ENCODE measurements at places on chromosomes 3 and 15.

DNA sequence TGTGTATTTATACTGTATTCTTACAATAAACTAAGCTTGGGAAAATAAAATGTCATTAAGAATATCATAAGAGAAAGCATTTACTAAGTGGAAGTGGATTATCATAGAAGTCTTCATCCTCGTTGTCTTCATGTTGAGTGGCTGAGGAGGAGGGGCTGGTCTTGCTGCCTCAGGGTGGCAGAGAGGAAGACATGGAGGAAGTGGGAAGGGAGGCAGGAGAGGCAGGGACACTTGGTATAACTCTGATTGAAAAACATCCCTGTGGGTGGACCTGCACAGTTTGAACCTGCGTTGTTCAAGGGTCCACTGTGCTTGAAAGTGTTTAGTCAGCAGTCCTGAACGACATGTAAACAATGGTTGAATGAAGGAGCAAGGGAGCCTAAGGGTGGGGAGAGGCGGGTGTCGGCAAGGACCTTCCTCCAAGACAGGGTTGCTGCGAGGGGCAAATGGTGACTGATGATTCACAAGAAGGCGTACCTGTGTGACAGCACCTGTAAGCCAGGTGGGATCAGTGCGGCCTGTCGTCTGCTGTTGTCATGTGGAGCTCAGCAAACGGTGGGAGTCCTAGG lies 103.8 kb upstream of the KLF13 start:
- DNase-seq, result no peak

DNA sequence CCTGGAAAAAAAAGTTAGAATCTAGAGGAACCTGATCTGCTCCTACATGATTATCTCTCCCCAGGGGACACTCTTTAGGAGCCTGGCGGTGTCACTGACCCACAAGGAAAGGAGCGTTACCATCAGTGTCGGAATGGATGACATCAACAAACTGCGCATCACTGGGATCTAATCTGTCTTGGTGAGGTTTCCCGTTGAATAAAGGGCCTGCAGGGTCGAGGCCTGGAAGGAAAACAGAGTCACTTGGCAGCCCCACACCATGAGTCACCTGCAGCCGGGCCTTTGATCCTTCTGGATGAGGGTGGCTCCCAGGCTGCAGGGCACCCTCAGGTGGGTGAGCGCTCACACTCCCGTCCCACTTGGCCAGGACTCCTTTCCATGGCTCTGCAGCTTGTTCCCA lies 25.0 kb downstream of the LIPH start:
- DNase-seq, result no peak

DNA sequence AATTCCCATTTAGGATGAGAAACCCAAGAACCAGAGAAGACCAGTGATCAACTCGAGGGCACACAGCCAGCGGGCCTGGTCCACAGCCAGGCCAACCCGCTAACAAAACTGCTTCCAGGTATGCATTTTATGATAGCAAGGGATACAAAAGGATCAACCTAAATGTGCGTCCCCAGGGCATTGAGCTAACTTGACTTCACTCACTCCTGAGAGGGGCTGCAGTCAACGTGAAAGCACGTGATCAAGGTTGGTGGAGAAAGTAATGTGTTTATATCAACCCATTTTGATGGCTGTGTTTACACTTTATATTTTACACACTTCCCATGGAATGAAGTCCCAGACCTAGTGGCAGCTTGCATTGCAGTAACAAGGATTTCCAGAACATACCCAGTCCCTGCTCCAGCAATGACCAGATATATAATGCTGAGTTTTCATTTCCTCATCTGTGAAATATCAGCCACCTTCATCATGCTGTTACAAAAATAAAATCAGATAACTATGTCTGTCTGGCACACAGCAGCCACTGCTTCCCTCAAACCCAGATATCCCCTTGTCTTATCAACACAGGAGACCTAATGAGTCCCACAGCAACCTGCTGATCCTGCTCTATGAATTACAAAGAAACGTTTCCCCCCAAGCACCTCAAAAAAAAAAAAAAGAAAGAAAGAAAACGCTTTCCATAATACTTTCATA lies 2.0 kb downstream of the KLHL6 start:
- no peak for DNase-seq

DNA sequence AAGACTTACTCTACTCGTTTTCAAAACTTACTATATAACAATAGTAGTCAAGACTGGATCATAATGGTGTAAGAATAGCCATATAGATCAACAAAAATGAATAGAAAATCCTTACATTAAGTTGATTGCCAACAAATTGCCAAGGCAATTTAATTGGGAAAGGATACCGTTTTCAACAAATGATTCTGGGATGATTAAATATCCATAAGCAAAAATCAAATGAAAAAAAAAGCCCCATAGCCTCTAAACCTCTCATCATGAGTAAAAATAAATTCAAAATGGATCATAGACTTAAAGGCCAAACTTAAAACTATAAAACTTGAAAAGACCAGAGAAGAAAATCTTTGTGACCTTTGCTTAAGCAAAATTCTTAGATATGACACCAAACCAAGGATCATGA lies 5.3 kb upstream of the SNRK start:
- DNase-seq, result no peak

GRCh38 chr15:31062310-31062847 lies 39.1 kb downstream of the TRPM1 start:
- DNase-seq, result no peak

- no peak for DNase-seq
Observed at GRCh38 chr3:129033151-129033550, 27.4 kb upstream of the GP9 start.

DNA sequence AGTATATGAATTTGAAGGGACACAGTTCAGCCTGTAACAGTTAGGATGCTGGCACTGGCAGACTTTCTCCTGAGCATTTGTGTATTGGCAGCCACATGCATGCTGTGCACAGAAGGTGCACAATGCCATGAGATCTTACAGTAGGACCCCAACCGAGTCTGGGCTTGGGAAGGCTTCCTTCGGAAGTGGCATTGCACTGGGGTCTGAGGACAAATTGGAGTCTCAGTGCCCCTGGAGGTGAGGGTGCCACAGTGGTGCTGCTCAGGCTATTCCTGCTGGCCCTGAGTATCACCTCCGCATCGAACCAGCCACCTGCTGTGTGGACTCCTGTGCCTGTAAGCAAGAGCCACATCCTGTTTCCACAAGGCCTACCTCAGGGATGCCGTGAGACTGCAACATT lies 99.5 kb downstream of the DNAJB8 start:
- no peak for DNase-seq

GRCh38 chr15:83372434-83372891 lies 74.7 kb upstream of the SH3GL3 start:
- no peak for DNase-seq

DNA sequence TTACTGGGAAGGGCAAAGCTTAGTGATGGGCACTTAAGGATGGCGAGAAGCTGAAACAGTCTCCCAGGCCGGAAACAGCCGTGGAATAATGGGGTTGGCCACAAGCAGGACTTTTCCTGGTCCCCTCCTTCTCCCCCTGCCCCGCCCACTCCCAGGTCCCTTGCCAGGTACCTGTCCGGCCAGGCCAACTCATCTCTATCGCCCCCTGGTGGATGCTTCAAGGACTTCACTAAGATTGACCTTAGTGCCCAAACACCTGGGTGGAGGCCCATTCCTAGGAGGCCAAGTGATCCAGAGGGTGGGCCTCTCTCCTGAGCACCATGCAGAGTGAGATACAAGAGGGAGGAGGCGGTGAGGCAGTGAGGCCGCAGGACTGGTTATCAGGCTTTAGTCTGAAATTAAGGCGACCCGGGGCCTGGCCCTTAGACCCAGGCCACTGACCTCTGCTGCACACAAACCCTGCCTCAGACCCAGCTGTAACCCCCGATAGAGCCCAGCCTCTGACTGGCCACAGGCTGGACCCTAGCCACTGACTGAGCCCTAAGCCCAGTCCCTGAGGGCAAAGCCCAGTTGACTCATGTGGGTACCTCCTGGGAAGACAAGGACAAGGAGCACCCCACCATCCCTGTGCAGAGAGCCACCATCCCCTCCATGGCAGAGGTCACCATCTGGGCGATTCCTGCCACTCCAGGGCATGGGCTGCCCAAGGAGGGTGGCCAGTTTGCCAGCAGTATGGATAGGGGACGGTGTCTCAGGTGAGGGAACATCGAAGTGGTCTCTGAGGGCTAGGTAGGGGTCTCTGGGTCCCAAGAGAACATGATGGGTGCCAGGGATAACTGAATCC lies 37.6 kb downstream of the VIPR1 start:
- no peak for DNase-seq

All from SIG-M5 (cell line).